ENCODE measurements at places on chromosomes 2 and 18.

DNA sequence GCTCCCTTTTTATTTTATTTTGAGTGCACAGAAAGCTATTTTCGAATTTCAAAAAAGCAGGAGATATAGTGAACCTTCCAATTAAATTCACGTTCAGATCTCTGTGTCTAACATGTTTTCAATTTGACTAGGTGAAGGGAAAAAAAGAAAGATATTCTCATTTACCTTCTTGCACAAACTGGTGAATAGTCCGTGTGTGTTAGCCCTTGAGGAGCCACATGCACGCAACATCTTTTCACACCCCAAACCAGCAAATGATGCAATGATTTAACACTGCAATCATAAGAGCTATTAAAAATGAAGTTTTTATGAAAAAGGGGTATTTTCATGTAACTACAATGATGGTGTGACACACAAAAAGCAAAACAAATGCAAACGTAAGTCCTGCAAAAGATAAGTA lies 109.8 kb downstream of the CPO start:
- no peak for DNase-seq

GRCh38 chr2:505941-506340 lies 171.3 kb downstream of the TMEM18 start:
- no peak for DNase-seq

DNA sequence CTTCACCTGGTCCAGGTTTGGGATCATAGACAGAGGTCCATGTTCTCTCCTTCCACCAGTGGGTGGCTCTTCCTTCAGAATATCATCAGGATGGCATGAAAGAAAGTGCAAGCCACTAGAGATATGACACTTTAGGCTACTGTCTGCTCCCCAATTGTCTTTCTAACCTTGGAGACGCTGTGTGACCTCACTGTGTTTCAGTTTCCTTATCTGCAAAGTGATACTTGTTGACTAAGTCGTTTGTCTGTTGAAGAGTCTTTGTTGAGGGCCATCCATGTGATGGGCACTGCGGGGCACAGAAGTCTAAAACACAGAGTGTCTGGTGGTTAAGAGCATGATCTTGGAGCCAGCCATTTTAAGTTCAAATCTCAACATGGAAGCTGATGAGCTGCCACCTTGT lies 259.9 kb upstream of the THSD7B start:
- DNase-seq, result peak; percentile 5

- no peak for DNase-seq
Observed at GRCh38 chr18:2900684-2901422, 54.0 kb downstream of the EMILIN2 start.

DNA sequence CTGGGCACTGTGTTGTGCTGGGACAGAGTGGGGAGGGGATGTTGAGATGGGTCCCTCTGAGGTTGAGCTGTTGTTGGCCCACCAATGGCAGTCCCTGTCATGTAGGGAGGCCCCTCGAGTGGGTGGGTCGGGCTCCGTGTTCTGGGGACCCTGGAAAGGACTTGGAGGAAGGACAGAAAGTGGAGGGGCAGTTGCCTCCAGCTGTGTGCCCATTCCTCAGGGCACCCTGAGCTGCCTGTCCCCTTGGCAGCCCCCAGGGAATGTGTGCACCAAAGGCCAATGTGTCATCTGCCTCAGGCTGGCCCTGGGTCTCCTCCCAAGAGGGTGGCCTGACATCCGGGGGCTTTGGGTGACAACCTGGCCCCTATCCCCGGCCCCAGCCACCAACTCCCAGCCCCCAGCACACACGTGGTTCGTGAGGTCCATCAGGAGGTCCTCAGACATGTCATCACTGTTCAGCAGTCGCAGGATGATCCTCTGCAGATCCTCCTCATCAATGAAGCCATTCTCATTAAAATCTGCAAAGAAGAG lies 57.7 kb downstream of the CIB4 start:
- DNase-seq, result no peak

DNA sequence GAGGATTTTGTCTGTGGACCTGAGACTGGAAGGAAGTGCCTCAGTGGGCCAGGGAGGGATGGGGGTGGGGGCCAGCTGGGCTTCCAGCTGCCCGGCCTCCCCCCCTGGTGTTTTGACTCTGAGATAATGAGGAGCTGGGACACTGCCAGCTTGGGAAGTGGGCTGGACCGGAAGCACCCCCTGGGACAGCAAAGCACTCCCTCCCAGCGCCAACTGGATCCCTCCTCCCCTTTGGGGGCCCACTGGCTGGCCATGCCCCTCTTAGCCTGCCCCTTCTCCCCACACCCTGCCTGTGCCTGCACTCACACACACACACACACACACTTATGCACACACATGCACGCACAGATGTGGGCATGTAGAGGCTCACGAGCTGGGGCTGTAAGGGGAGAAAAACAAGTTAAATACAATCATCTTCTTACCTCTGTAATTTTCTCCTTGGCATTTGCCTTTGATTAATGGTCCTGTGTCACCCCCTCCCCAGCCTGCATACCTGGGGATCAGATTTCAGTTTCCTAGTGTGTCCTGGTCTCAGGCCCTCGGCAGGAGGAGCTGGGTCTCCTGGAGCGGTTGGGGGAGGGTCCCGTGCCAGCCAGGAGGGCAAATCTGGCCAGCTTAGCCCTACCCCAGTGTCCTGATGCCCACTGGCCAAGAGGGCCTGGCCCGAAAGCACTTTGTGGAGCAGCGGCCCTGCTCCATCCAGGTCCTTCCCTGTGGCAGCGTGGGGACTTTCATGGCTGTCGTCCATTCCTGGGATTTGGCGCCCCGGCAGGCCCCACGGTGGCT lies 3.6 kb downstream of the ITM2C start:
- DNase-seq, result no peak

Measured in GM12865 (cell line).